ENCODE measurements at places on chromosomes 11 and 22.

DNA sequence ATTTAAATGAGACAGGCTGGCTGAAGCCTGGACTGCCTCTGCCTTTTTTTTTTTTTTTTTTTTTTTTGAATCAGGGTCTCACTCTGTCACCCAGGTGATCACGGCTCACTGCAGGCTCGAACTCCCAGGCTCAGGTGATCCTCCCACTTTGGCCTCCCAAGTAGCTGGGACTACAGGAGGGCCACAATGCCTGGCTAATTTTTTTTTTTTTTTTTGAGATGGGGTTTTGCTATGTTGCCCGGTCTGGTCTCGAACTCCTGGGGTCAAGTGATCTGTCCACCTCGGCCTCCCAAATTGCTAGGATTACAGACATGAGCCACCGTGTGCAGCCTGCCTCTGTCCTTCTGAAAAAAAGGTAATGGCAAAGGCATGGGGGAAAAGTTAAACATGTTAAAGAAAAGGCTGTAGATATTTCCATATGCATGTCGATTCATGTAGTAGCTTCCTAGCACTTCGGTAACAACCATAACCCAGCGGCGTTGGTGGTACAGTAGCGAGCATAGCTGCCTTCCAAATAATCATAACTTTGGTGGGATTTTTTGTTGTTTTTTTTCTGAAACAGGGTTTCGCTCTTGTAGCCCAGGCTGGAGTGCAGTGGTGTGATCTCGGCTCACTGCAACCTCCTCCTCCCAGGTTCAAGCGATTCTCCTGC is 48.8 kb downstream of the MCHR1 start:
- DNase-seq = no peak

DNA sequence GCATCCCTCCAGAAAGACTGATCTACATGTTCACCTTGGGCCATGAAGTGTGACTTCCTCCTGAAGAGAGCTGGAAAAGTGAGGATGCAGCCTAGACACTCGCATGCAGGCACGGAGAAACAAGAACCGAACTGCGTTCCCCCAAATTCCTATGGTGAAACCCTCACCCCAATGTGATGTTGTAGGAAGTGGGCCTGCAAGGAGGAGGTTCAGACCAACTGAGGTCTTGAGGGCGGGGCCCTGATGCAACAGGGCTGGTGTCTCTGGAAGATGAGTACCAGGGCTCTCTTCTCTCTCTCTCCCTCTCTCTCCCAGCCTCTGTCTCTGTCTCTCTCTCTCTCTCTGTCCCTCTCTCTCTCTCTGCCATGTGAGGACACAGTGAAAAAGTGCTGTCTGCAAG is 501.1 kb downstream of the BRD1 start:
- no peak for DNase-seq

GRCh38 chr11:62402960-62403730 is 15.7 kb upstream of the SCGB1A1 start:
- no peak for DNase-seq

DNA sequence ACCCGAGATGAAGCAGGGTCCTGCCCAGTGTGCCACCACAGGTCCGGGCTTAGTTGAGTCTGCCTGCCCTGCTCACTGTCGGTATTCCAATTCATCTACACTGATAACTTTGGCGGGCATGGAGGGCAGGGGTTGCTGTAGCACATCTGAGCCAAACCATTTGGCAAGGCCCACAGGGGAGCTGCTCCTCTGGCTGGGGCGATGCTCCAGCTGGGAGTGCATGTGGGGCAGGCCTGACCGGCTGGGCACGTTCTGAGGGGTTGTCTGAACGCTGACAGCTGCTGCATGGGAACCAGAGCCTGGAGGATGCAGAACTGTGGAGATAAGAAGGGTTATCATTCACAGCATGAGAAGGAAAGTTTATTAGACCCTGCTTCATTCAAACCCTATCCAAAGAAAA is 40.4 kb downstream of the DRG1 start:
- no peak for DNase-seq

Measured in NCI-H1436 treated with DMSO at 0.1 percent for 48 hours (cell line).